ENCODE measurements at places on chromosomes 7 and 10. TPM values are rescaled to one million over a fixed set of nuclear protein-coding genes. Genes with fewer than 3 reads are reported as not detected.

DNA sequence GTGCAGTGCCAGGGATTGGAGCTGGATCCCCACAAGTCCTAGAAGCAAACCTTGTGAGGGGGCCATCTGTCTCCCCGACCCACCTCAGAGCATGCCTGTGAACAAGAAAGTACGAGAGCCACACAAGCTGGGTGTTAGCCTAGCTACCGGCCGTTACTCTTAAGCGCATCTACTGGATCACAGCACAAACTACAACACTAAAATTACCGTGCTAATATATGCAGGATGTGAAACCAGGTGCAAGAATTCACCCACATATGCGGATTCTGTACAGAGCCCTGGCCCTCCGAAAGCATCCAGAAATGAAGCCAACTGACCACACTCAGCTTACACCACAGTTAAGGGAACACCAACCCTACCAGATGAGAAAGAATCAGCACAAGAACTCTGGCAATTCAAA, 16.0 kb upstream of the PRSS1 start:
- DNase-seq = no peak

- no peak for DNase-seq
Measured at GRCh38 chr7:131827421-131827820, 271.0 kb upstream of the PODXL start.

DNA sequence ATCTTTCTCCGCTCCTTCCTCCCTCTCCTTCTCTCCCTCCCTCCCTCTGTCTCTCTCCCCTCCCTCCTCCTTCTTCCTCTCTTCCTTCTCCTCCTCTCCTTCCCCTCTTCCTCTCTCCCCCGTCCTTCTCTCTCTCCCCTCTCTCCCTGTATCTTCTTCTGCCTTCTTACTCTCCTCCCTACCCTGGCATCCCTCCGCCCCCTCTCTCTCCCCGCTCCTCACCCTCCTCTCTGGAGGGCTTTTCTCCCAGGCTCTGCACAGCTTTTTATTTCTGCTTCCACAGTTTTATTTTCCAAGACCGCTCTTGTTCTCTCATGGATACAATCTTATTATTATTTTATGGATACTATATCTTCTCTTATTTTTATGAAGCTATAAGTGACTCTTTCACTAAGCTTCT, 32.6 kb downstream of the AP5Z1 start:
- DNase-seq = no peak

Gene GRID1
- total RNA-seq = not detected

DNA sequence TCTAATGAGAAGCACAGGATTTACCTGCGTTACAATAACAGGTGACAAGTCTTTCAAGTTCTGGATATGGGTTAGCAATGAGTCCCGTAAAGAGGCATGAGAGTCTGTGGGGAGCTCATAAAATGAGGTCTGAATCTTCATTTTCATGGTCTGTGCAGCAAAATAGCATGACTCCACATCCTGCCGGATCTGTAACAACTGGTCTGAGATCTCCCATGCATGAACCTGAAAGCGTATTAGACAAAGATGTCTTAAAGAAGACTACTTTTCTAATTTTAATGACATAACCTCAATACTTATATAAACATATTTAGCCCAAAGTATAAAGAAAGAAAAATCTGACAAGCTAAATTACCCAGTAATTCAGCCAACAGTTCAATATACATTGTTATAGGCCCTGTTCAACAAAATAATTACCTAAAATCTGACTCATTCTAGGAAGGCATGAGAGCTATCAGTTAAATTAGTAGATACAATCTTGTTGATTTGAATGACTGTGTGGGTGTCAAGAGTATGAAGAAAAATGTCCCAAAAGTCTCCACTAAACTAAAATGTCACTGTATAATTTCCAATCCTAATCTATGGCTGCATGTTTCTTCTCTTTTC, 36.9 kb downstream of the TNPO3 start:
- no peak for DNase-seq

Gene OR2A2
- not detected for total RNA-seq

DNA sequence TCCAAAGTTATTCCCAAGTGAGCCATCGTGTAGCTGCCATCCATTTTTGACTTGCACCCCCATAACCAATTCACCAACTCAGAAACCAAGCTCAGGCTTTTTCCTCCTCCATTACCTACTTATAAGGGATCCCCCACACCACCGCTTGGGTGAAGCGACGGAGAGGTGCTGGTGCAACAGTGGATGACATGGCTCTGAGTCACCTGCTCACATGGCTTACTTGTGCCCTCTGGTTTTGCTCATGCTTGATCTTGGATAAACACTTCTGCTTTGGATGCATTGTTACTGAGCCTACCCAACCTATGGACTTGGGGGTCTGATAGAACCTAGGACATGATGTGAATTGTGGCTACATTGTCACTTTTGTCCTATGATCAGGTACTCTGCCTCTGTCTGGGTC, 12.0 kb upstream of the AKR1B1 start:
- no peak for DNase-seq

Gene NPY4R2
- total RNA-seq = not detected

DNA sequence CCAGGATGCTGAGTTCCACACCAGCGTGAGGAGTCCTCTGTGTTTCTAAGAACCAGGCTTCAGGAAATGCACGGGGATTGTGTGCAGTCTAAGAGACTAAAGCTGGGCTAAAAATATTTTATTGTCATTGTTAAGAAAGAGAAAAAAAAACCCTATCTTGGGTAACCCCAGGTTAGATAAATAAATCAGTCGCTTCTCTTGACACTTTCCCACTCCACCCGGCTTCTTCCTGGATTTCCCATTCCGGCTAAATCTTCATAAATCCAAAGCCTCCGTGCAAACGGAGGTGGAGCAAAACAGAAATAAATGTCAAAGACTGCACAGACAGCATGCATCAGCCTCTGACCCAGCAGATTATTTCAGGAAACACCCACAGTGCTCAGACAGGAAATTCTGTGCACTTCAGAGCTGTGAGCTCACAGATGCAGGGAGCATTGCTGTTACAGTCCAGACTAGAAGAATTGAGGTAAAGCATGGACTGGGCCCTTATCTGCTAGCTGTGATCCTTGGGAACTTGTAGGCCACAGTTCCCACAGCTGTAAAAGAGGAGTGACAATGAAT, 44.8 kb upstream of the GRID1 start:
- DNase-seq = peak; percentile 90

DNA sequence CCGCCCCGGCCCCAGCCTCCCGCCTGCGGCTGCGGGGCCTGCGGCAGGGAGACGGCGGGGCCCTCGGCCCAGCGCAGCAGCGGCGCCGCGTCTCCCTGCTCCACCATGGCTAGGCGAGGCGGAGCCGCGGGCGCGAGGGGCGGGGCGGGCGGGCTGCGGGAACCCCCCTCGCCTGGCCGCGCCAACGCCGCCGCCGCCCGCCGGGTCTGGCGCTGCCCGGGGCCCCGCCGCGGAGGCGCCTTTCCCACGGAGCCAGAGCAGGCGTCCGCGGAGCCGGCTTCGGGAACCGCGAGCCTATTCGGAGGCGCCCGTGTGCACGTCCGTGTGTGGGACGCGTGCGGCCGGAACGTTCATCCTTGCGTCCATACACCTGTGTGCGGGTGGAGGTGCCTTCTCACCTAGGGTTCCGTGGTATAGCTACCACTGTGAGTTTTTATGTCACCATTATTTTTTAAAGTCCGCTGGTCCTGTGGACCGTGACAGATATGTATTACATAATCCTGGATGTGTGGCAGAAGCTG, at the start of gene DENND11:
DENND11 (minus strand) TSS at position 120 of the 521 bp plus-strand sequence; CDS start at position 107, 13 bp downstream.
- DNase-seq = peak; percentile 96

Gene SPDYE2
- total RNA-seq = not detected

Gene IPMK
- total RNA-seq = 10.9 TPM

GRCh38 chr7:21884496-21884895, 61.2 kb downstream of the CDCA7L start:
- DNase-seq = no peak

Gene KEL
- total RNA-seq = not detected

DNA sequence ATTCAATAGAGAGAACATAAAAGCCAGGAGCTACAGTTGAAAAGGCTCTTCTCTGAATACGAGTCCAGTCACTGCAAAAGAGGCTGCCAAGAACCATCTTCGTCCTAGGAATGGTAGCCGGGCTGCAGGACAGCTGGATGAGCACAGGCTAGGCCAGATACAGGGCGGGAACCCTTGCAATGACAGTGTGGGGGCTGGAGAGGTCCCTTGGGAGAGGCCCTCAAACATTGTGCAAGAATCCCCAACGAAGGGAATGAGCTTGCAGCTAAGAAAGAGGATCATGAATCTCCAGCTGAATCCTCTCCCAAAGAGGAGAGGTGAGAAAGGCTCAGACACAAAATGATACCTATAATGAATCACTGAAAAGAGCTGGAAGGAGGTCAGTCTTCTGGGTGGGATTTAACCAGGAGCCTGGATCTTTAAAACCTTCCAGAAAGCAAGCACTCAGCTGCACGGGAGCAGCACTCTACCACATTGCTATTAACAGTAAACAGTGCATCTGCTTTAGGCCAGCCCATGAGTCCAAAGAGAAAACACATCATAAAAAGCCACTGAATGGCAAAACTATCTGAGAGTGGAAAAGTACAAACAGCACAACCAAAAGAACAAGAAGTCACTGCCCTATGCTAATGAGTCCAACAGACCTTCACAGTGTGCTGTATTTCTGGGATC, 287.9 kb downstream of the TNS3 start:
- peak; percentile 83 for DNase-seq

Gene PHF14
- 38.0 TPM for total RNA-seq

GRCh38 chr10:68106656-68107055, 2.6 kb upstream of the MYPN start:
- peak; percentile 62 for DNase-seq

Gene ZNF212
- 9.0 TPM for total RNA-seq
